ENCODE measurements at places on chromosomes 11 and 22.

DNA sequence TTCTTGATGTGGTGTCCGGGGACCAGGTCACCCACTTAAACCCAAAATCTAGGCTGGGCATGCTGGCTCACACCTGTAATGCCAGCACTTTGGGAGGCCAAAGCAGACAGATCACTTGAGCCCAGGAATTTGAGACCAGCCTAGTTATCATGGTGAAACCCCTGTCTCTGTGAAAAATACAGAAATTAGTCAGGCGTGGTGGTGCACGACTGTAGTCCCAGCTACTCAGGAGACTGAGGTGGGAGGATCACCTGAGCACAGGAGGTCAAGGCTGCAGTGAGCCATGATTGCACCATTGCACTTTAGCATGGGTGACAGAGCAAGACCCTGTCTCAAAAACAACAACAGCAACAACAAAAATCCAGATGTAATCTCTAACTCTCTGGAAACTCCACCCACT is 30.3 kb upstream of the FJX1 start:
- no peak for DNase-seq
- no peak overlapping the region for H3K4me3 ChIP-seq
- H3K36me3 ChIP-seq = no peaks in the 10 kb centered on the region
- no peaks in the 10 kb centered on the region for H3K4me1 ChIP-seq
- no peak overlapping the region for H3K27ac ChIP-seq
- H3K27me3 ChIP-seq = no peaks in the 10 kb centered on the region

DNA sequence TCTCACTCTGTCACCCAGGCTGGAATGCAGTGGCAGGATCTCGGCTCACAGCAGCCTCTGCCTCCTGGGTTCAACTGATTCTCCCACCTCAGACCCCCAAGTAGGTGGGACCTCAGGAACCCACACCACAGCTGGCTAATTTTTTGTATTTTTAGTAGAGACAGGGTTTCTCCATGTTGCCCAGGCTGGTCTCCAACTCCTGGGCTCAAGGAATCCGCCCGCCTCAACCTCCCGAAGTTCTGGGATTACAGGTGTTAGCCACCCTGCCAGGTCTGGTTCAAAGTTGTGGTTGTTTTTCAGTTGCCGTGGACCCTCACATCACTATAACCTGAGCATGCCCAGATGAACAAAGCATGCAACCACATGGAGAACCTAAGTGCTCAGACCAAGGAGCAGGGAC is 13.0 kb upstream of the RAB39A start:
- no peak overlapping the region for H3K4me3 ChIP-seq
- H3K27me3 ChIP-seq = no peaks in the 10 kb centered on the region
- no peak overlapping the region for H3K27ac ChIP-seq
- no peak for DNase-seq
- no peaks in the 10 kb centered on the region for H3K4me1 ChIP-seq

GRCh38 chr11:78868563-78868962 is 293.9 kb upstream of the NARS2 start:
- H3K4me1 ChIP-seq = peaks cover 34% of the 10 kb centered on the region
- H3K4me3 ChIP-seq = no peak overlapping the region
- peak; percentile 83 for DNase-seq
- no peaks in the 10 kb centered on the region for H3K36me3 ChIP-seq
- H3K27ac ChIP-seq = peak overlapping the region; percentile 67
- no peaks in the 10 kb centered on the region for H3K27me3 ChIP-seq

DNA sequence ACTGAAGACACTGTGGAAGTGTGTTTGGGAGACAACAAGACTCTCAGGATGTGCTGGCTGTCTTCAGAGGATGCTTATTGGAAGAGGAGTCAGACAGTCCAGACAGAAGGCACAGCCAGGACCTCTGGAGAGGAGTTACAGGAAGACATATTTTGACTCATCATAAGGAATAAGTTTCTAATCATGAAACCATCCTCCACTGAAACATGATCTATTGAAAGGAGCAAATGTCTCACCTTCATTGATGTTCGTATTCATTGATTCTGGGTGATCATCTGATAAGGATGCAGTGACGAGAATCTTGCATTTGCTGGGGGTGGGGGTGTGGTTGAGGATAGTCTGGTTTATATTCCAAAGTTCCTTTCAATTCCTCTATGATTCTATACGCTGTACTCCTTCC is 2.5 kb upstream of the CXCR5 start:
- no peaks in the 10 kb centered on the region for H3K4me1 ChIP-seq
- no peak for DNase-seq
- H3K4me3 ChIP-seq = no peak overlapping the region
- H3K36me3 ChIP-seq = no peaks in the 10 kb centered on the region
- no peaks in the 10 kb centered on the region for H3K27me3 ChIP-seq
- H3K27ac ChIP-seq = no peak overlapping the region

GRCh38 chr11:8068605-8069221 is 12.3 kb upstream of the TUB start:
- H3K27me3 ChIP-seq = no peaks in the 10 kb centered on the region
- DNase-seq = no peak
- H3K4me1 ChIP-seq = no peaks in the 10 kb centered on the region
- H3K4me3 ChIP-seq = no peak overlapping the region
- no peaks in the 10 kb centered on the region for H3K36me3 ChIP-seq
- H3K27ac ChIP-seq = no peak overlapping the region

- H3K27me3 ChIP-seq = no peaks in the 10 kb centered on the region
- H3K36me3 ChIP-seq = no peaks in the 10 kb centered on the region
- H3K4me1 ChIP-seq = 0 out of 2 replicates have a peak, but pooled peaks cover 2% of the 10 kb centered on the region
- H3K27ac ChIP-seq = no peak overlapping the region
- DNase-seq = no peak
Observed at GRCh38 chr11:44983786-44984185, 33.1 kb upstream of the TP53I11 start.

DNA sequence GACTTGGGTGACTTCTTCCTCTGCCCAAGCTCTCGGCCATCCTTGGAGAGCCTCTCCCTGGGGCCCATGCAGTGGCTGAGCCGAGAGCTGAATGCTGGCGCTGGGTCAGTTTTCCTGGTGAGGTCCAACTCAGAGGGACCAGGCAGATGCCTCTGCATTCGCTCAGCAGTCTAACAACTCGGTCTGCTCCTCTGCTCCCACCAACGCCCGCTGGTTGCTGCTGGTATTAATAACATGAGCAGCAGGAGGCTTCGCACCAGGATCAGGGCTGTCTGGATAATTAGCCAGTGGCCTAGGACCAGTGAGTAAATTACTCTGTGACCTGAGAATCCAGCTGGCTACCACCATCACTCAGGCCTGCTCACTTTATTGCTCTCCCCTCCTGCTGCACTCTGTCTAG is 77.7 kb upstream of the FAM181B start:
- no peak for DNase-seq
- no peaks in the 10 kb centered on the region for H3K27me3 ChIP-seq
- no peak overlapping the region for H3K4me3 ChIP-seq
- H3K36me3 ChIP-seq = no peaks in the 10 kb centered on the region

DNA sequence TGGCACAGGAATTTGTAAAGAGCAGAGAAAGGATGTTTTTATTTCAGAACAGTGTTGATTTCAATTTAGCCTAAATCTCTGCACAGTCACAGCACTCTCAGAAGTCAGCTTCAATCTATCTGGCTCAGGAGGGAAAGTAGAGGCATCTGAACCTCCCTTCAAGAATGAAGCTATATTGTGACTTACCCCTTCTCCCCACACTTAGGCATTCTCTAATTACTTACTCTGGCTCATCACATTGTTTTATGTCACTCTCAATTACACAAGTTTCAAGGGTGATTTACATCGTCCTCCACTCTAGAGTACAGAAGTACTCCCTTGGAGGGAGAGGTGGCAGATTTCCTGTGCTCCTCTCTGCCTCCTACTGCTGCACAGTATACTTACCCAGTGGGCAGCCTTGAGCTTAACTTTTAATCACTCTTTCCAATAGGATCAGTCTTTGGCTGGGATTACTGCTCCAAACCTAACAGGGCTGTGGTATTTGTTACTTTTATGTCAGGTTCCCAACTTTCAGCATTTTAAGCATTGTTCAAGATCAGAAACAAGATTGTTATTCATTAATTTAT is 211.4 kb downstream of the AASDHPPT start:
- no peaks in the 10 kb centered on the region for H3K4me1 ChIP-seq
- H3K36me3 ChIP-seq = no peaks in the 10 kb centered on the region

DNA sequence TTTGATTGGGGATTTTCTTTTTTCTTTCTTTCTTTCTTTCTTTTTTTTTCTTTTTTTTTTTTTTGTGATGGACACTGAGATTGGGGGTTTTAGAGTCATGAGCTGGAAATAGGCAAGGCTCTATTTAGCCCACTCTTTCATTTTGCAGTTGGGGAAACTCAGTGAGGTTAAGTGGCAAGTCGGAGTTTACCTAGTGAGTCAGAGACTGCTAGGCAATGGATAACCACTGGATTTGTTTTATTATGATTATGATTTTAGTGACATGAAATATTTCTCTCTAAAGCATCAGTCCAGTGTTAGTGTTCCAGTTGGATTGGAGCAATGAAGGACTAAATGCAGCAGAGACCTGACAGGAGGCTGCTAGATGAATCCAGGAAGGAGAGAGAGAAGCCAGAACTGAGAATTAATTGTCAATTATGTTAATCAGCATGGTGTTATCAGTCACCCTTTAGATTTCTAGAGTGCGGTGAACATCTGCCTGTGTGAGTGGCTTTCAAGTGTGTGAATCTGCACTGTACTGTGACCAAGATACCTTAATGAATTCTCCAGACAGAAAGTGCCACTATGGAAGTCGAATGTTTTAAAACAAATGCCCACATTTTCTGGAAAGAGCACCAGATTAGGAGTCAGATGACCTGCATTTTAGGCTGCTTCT is 10.9 kb downstream of the BMAL1 start:
- DNase-seq = no peak
- no peaks in the 10 kb centered on the region for H3K27me3 ChIP-seq
- no peak overlapping the region for H3K27ac ChIP-seq
- no peaks in the 10 kb centered on the region for H3K36me3 ChIP-seq
- H3K4me1 ChIP-seq = no peaks in the 10 kb centered on the region

- peaks cover 9% of the 10 kb centered on the region for H3K27me3 ChIP-seq
- no peak overlapping the region for H3K27ac ChIP-seq
- H3K4me1 ChIP-seq = peaks cover 3% of the 10 kb centered on the region
- H3K36me3 ChIP-seq = no peaks in the 10 kb centered on the region
- DNase-seq = no peak
Observed at GRCh38 chr22:19126309-19127273, 4.4 kb upstream of the DGCR2 start.

GRCh38 chr11:133753150-133753549 is 92.2 kb downstream of the SPATA19 start:
- no peak for DNase-seq
- no peaks in the 10 kb centered on the region for H3K36me3 ChIP-seq
- no peak overlapping the region for H3K27ac ChIP-seq
- no peak overlapping the region for H3K4me3 ChIP-seq
- H3K27me3 ChIP-seq = no peaks in the 10 kb centered on the region

DNA sequence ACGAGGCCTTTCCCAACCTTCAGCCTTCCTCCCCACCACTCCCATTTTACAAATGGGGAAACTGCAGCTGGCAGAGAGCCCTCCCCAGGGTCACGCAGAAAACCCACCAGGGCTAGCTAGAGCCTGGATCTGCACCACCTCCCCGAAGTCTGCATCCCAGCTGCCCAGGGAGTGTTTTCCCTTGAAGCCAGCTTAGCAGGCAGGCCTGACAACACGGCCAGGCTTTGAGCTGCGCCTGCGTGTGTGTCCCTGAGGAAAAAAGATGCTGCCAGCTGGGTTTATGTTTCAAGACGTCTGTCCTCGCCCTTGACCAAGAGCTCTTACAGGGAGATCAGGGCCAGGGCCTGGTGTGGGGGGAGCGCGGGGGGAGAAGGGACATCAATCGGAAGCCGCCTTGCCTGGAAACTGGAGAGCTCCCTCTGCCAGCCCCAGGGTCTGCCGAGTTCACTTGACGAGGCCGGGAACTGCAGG is 20.3 kb downstream of the WNT11 start:
- H3K36me3 ChIP-seq = no peaks in the 10 kb centered on the region
- DNase-seq = no peak
- no peak overlapping the region for H3K4me3 ChIP-seq
- H3K27me3 ChIP-seq = no peaks in the 10 kb centered on the region

GRCh38 chr11:10205928-10206327 is 88.1 kb downstream of the SBF2 start:
- no peak for DNase-seq
- H3K36me3 ChIP-seq = no peaks in the 10 kb centered on the region
- no peak overlapping the region for H3K27ac ChIP-seq
- H3K4me1 ChIP-seq = peaks cover 7% of the 10 kb centered on the region
- no peak overlapping the region for H3K4me3 ChIP-seq
- no peaks in the 10 kb centered on the region for H3K27me3 ChIP-seq

DNA sequence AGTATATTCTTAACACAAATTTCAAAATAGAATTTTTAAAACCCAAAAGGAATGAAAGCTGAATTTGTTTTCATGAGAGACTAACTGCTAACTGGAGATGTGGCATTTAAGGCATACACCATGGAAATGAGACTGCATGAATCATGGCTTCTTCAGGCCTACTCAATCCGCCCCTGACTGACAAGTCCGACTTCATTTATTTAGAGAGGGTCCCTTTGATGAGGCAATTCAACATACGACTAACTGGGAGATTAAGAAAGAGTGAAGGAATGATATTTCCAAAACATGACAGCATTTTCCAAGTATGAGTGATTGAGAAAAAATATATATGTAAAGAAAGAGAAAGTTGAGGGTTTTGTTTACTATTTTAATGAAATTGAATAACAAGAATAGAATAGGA is 720.1 kb downstream of the DLG2 start:
- no peaks in the 10 kb centered on the region for H3K36me3 ChIP-seq
- H3K27ac ChIP-seq = no peak overlapping the region
- DNase-seq = no peak
- no peaks in the 10 kb centered on the region for H3K4me1 ChIP-seq
- H3K27me3 ChIP-seq = no peaks in the 10 kb centered on the region

All from MM.1S (cell line).